ENCODE measurements at places on chromosomes 1 and 21.

DNA sequence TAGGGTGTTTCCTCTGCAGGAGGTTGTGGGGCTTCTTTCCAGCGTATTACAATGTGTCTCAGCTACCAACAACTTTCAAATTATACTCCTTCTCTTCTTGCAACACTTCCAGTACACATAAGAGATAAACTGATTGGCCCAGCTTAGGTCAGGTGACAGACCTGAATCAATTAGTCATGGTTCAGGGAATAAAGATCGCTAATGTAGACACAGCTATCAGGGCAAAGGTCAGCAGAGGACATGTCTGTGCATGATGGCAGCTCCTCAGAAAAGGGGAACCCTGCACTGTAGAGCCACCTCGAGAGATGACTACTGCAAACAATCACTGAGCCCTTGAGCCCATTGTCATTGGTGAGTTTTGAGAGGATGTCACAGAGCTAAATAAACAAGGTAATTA, 36.8 kb upstream of the PKN2 start:
- DNase-seq = no peak

DNA sequence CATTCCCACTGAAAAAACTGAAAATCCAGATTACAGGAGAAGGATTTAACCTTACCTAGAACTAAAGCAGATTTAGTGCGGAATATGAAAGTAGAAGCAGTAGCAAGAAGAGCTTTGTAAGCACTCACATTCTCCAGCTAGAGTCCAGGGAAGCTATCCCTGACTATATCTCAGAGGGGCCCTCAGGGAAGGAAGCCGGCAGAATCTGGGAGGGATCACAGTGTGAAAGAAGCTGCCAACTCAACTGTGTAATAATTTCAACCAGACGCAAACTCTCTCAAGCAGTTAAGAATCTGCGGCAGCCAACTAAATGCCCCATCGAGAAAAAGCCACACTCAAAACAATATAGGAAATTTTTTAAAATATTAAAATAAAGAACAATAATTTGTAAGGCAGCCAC, 163.8 kb downstream of the EIF4G3 start:
- no peak for DNase-seq

DNA sequence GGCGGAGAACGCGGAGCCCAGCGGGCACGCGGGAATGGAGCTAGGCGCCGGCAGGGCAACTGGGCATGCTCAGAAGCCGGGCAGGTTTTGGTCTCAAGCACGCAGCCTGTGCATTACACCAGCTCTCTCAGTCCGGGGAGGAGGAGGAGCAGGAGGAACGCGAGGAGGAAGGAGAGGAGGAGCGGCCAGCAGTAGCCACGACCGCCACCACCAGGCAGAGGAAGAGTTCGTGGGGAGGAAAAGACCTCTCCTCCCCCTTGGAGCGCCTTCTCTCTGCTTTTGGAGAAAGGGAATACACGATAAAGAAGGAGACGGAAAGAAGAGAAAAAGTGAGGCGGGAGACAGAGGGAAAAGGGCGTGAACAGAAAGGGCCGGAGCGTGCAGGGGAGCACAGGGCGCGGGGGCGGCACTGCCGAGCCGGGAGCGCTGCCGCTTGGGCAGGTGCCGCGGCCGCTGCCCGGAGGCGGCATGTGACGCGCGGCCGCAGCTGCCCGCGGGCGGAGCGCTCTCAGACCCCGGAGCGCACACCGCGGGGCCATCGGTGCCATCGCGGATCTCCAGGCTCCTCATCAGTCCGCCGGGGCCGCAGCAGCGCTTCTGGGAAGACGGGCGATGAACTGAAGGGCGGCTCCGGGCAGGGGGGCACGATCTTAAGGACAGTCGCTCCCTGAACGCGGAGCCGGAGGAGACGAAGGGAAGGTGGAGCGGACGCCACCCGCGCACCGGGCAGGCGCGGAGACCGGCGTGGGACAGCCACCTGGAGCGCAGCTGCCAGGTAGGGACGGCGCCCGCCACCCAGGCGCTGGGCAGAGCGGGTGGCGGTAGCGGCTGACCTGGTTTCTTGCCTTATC, at the start of gene CHRM3:
Gene CHRM3, plus strand, starts transcription at position 116 of the 851 bp plus-strand sequence. CDS start 520,884 bp downstream, outside the sequence.
- DNase-seq = no peak

- no peak for DNase-seq
Measured at GRCh38 chr1:245679821-245680780, 525.3 kb downstream of the KIF26B start.
